Hippocampal formation (tissue), 2 donors: ENCODE measurements at places on chromosomes 3 and 15.

GRCh38 chr3:168273036-168273435, 177.3 kb upstream of the GOLIM4 start:
- no peak for DNase-seq

DNA sequence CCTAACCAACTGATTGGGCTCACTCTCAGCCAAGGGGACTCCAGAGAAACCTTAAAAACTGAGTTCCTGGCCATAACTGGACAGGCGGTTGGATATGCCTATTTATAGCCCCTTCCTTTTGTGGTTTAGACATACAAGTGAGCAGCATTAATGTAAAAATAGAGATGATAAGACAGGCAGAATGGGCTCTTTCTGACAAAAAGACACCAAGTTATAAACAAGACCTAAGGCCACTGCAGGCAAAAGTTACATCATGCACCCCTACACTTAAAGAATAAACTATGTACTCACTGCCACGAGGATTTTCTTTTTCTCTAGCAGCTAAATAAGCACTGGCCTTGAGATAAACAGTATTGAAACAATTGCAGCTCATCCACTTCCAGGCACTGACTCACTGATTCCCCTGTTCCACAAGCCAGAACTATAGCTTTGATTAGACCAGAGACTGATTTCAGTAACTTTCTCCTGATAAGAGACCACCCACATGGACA, 30.1 kb downstream of the SUCNR1 start:
- no peak for DNase-seq

GRCh38 chr3:159782724-159783421, 205.8 kb upstream of the IL12A start:
- no peak for DNase-seq

DNA sequence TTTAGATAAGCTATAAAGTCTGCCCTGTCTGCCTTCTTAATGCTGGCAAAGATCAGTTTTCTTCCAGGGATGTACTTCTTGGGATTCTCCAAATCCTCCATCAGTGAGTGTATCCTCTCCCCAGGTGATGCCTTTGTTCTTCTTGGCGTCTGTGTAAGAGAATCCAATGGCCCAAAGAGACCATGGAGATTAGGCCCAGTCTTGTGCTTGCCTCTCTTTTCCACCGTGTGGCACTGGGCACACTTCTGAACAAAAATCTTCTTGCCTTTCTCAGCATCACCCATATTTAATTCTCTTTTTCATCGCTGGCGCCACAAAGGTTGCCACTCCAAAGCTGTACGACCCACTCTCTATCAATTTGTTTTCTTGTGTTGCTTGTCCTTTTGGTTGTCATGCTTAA, 32.2 kb upstream of the TAMM41 start:
- DNase-seq, result no peak

GRCh38 chr3:150535204-150535603, 11.1 kb downstream of the SERP1 start:
- DNase-seq, result no peak

DNA sequence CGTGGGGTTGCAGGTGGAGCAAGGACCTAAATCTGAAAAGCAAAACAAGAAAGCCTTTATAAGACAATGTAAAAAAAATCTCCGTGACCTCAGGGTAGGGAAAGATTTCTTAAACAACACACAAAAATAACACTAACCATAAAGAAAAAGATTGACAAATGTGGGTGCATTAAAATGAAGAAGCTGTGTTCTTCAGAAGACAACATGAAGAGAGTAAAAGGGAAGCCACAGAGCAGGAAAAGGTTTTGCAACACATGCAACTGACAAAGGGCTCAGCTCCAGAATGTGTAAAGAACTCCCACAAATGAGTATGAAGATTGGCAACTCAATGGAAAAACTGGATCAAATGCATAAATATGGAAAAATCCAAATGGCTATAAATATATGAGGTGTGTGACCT, 74.2 kb downstream of the MAGEF1 start:
- DNase-seq, result no peak

GRCh38 chr15:95687686-95688085, 642.8 kb upstream of the NR2F2 start:
- no peak for DNase-seq

DNA sequence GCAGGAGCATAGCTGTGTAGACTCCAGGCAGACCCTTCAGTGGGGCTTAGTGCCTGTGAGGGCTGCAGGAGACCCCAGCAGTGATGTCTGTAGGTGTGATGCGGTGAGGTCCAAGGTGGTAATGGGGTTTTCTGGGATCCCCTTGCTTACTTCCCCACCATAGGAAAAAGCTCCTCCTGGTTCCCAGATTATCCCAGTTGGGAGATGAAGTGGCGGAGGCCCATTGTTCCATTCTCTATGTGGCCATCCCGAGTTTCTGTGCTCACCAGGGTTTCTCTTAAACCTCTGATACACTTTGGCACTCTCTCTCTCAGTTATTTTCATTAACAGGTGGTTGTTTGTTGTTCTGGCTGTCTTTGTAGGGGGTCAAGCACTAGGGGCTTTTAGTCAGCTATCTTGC, 146.7 kb upstream of the IGF1R start:
- no peak for DNase-seq

- DNase-seq, result no peak
Measured at GRCh38 chr3:197846491-197846890, 55.4 kb downstream of the LRCH3 start.

GRCh38 chr3:117165176-117165575, 455.6 kb downstream of the TUSC7 start:
- no peak for DNase-seq

DNA sequence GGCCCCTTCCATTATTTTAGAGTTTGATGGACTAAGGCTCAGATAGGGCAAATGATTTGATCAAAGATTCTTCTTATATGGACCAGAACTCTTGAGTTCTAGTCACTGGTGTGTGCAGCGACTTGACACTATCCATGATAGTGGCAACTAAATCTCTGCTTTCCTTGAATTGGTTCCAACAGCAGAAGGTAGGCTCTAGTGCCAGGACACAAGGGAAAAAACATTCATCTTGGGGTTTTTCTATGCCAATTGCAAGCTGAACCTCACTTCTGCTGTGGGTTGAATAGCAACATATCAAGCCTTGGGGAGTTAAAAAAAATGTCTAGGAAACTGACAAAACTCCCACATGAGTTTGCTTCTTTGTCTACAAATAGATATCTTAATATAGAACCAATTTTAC, 35.1 kb downstream of the CTXND1 start:
- DNase-seq, result no peak

GRCh38 chr3:39780352-39780751, 29.1 kb upstream of the MYRIP start:
- DNase-seq, result no peak

DNA sequence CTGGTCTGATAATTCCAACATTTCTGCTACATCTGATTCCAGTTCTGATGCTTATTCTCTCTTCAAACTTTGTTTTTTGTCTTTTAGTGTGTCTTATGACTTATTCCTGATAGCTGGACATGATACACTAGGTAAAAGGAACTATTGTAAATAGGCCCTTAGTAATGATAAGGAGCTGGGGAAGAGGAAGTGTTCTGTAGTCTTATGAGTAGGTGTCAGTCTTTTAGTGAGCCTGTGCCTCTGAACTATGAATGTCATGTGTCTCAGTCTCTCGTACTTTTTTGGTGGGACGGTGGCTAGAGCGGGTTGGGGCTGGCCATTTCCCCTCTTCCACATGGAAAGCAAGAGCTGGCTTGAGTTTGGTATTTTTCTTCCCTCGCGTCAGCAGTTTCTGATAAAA, 41.2 kb downstream of the PCCB start:
- DNase-seq, result no peak

GRCh38 chr15:79400650-79401049, 31.5 kb upstream of the MINAR1 start:
- DNase-seq, result no peak

- DNase-seq, result no peak
Measured at GRCh38 chr15:29316422-29316821, 46.8 kb upstream of the NSMCE3 start.

- DNase-seq, result no peak
Measured at GRCh38 chr3:14143271-14144225, 18.7 kb downstream of the TMEM43 start.

DNA sequence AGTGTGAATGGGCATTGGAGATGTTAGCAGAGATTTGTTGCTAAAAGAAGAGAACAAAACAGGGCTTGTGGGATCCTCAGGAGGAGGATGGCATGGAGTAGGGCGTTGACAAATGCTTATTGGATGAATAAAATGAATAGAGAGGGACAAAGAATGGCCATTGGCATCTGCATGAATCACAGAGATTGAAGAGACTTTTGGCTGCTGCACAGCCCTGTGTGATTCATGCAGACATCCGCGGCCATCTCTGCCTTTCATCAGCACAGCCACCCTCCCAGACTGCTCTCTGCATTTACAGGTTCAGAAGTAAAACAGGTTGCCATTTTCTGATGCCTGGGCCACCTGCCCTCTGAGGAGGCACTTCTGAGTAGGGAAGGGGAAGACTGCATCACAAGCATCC, 397.9 kb downstream of the EPHB1 start:
- no peak for DNase-seq

- no peak for DNase-seq
Measured at GRCh38 chr3:62777674-62778073, 97.5 kb downstream of the CADPS start.

DNA sequence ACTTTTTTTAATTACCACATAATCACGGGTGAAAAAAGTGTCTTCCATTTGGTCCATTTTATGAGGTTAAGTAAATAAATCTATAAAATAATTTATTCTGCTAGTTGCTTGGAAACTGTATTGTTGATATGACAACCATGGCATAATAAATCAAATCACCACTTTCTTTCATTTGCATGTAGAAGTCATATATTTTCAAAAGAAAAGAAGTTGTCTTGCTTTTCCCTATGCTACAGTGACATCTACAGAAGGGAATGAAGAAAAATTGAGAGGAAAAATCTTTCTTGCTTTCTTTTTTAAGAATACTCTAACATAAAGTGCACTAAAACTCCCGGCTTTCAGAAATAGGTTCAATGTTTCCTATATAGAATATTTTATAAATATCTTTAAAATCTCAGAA, 228.5 kb downstream of the ZBBX start:
- no peak for DNase-seq

DNA sequence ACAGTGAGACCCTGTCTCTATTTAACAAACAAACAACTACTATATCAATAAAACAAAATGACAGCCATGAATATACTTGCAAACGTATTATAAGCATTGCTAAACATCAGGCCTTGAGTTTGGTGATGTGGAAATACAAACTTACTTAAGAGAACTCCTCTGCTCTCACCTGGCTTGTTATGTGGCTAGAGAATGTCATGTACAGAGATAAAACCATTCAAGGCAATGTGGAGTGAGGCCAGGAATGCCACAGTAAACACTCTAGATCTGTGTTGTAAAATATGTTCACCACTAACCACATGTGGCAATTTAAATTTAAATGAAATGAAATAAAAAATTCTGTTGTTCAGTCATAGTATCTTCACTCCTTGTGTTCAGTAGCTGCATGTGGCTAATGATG, 22.7 kb upstream of the RARB start:
- DNase-seq, result no peak

DNA sequence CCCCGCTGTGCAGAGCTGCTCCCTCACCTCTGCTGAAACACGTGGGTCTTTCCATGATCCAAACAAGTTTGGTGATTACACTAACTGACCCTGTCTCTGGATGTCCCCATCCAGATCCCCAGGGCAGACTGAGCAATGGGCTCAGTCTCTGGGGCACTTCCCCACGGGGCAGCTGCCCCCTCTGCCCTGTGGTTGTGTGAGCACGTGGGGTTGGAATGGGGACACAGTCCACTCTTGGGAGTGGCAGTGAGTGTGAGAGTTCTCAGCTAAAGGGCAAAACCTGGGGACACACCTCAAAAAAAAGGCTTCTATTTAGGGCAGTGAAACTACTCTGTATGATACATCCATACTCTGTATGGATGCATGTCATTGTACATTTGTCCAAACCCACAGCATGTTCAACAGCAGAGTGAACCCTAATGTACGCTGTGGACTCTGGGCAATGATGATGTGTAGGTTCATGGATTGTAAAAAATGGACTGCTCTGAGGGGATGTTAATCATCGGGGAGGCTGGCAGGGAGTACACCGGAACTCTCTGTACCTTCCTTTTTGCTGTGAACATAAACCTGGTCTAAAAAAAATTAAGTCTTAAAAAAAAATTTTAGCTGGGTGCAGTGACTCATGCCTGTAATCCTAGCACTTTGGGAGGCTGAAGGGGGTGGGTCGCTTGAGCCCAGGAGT, 49.9 kb upstream of the BLM start:
- DNase-seq, result no peak

- no peak for DNase-seq
Measured at GRCh38 chr3:152050903-152051302, 177.5 kb downstream of the SUCNR1 start.

- no peak for DNase-seq
Measured at GRCh38 chr3:55198554-55198953, 270.7 kb upstream of the LRTM1 start.

- DNase-seq, result no peak
Measured at GRCh38 chr3:131454501-131454900, 48.3 kb downstream of the MRPL3 start.

DNA sequence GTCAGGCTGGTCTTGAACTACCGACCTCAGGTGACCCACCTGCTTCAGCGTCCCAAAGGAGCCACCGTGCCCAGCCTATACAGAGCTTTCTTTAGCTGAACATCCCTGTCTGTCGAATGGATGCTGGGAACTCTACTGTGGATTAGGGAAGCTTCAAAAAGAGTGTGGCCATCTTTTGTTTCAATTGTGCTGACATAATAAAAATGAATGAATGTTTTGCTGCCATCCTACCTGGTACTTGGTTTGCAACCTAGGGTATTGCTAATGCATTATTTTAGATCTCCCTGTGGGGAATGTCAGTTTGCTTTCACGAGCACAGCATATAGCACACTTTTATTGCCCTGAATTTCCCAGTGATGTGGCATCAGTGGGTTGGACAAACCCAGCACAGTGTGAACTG, 32.3 kb downstream of the CMTM6 start:
- no peak for DNase-seq

DNA sequence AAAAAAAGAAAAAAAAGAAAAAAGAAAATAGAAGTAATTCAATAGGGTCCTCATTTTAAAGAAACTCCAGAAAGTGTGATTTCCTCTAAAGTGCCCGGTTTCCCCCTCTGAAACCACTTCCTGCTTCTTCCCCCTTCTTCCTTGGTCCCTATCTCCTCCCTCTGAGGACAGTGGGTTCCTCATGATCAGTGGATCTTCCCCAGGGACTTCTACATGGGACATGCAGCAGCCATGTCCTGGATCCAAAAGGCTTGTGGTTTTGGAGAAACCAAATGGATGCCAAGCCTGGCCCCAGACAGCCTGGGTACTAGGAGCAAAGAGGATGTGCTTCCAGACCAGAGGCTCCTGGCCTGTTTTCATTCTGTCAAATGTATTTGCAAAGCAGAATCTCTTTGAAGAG, 26.6 kb upstream of the SMAD6 start:
- DNase-seq, result no peak
